ENCODE measurements at places on chromosomes 1 and 21. TPM values are rescaled to one million over a fixed set of nuclear protein-coding genes. Genes with fewer than 3 reads are reported as not detected.

CFHR5 gene
- total RNA-seq, result not detected

RHEX gene
- total RNA-seq, result not detected

SHISA4 gene
- 10.1 TPM for total RNA-seq

AUNIP gene
- total RNA-seq, result 0.09 TPM

ACBD3 gene
- total RNA-seq, result 51.6 TPM

LCA5L gene
- total RNA-seq, result 0.52 TPM

NPHS2 gene
- total RNA-seq, result not detected

GPR3 gene
- total RNA-seq, result 0.09 TPM

Data from bronchial smooth muscle cell (primary cell).